Natural killer cell (primary cell): ENCODE measurements at places on chromosomes 1 and 21.

DNA sequence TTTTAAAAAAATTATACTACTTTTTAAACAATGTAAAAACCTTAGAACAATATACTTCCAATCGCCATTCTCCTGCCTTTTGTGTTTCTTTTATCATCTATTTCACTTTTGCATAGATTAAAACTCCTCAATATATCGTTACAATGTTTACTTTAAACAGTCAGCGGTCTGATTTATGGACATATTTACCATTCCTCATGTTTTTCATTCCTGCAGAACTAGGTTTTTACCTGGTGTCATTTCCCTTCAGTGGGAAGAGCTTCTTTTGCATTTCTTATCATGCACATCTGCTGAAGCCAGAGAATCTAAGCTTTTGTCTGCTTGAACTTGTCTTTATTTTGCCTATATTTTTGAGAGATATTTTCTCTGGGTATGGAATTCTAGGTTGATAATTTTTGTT lies 277.4 kb upstream of the PLXNA2 start:
- no peaks in the 10 kb centered on the region for H3K27me3 ChIP-seq
- DNase-seq: no peak
- no peak overlapping the region for H3K4me3 ChIP-seq
- no peaks in the 10 kb centered on the region for H3K4me1 ChIP-seq
- H3K27ac ChIP-seq: no peak overlapping the region

DNA sequence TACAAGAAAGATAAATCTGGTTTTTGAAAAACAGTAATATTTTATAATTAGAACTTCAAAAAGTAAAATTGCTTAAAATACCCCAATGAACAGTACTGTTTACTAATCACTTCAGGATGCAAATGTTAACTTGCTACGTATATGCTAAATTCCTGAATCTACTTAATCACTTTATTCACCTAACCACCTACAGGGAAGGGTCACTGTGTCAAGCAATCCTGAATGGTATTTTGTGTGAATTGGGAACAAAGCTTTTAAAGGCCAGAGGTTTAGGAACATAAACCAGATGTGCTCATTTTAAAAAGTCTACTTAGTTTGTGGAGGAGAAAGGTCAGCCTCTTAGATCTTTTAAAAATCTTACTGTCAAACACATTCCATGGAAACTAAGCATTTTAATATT lies 1143.0 kb upstream of the ADGRL2 start:
- DNase-seq: no peak
- H3K36me3 ChIP-seq: no peaks in the 10 kb centered on the region
- no peak overlapping the region for H3K4me3 ChIP-seq
- no peak overlapping the region for H3K27ac ChIP-seq
- H3K27me3 ChIP-seq: no peaks in the 10 kb centered on the region

DNA sequence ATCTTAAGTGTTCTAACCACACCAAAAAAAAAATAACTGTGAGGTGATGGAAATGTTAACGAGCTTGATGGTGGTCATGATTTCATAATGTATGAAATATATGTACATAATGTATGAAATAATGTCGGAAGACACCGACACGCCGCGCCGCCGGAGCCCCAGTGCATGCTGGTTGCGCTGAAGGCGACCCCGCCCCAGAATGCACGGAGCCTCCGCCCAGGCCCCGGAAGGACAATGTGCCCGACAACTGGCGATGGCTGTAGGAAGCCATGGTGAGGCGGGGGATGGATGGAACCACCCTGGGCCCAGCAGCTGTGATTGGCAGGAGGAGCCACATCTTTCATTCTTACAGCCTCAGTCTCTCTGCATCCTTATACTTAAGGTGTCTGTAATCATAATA lies 7.4 kb downstream of the OR2T10 start:
- no peak overlapping the region for H3K27ac ChIP-seq
- H3K4me3 ChIP-seq: no peak overlapping the region
- H3K4me1 ChIP-seq: no peaks in the 10 kb centered on the region
- no peaks in the 10 kb centered on the region for H3K27me3 ChIP-seq

DNA sequence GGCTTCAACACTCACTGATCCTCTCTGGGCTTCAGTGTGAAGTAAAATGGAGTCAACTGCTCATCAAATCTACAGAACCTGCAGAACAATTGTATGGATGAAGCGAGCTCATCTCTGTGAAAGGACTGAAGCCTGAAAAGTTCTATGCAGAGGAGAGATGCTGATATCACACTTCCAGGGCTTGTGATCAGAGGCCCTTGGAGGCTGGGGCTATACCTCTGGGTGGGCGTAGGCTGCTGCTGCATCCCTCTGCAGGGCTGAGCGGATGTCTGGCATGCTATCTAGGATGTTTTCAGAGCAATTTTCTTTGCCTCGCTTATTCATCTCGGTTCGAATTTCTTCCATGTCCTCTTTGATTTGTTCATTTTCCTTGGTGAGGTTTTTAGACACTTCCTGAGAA lies 17.6 kb downstream of the OLFML2B start:
- no peak overlapping the region for H3K27ac ChIP-seq
- no peaks in the 10 kb centered on the region for H3K4me1 ChIP-seq
- DNase-seq: no peak
- no peak overlapping the region for H3K4me3 ChIP-seq

DNA sequence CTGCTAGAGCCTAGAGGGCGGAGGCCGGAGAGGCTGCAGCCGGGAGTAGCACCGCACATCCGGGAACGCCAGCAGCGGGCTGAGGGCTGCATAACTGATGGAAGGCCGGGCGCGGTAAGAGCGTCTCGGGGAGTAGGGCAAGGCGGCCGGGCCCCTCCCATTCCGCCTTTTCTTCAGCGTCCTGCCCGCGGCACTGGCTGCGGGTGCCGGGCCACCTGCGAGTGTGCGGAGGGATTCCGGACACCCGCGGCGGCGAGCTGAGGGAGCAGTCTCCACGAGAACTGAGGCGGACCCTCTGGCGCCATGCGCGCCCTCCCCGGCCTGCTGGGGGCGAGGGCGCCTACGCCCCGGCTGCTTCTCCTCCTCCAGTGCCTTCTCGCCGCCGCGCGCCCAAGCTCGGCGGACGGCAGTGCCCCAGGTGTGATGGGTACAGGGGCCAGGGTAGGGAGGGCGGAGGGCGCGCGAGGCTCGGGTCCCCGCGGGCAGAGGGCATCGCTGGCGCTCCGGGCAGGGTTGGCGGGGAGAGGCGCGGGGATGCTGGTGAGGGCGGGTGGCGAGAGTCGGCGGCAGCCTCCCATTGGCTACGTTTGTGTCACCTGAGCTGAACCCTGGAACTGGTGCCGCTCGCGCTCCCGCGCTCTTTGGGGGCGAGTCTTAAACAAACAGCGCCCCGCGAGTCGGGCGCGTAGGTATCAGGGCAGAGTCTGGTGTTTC lies 334.4 kb downstream of the SRGAP2C start:
- no peaks in the 10 kb centered on the region for H3K27me3 ChIP-seq
- H3K4me3 ChIP-seq: peak overlapping the region; percentile 39
- H3K4me1 ChIP-seq: peaks cover 14% of the 10 kb centered on the region
- H3K27ac ChIP-seq: peak overlapping the region; percentile 51
- H3K36me3 ChIP-seq: no peaks in the 10 kb centered on the region

- H3K4me3 ChIP-seq: peak overlapping the region; percentile 87
- peaks cover 3% of the 10 kb centered on the region for H3K36me3 ChIP-seq
- H3K4me1 ChIP-seq: peaks cover 12% of the 10 kb centered on the region
- no peaks in the 10 kb centered on the region for H3K27me3 ChIP-seq
- no peak for DNase-seq
These were observed 1.2 kb downstream of the PKN2 start for GRCh38 chr1:88685259-88685620.

DNA sequence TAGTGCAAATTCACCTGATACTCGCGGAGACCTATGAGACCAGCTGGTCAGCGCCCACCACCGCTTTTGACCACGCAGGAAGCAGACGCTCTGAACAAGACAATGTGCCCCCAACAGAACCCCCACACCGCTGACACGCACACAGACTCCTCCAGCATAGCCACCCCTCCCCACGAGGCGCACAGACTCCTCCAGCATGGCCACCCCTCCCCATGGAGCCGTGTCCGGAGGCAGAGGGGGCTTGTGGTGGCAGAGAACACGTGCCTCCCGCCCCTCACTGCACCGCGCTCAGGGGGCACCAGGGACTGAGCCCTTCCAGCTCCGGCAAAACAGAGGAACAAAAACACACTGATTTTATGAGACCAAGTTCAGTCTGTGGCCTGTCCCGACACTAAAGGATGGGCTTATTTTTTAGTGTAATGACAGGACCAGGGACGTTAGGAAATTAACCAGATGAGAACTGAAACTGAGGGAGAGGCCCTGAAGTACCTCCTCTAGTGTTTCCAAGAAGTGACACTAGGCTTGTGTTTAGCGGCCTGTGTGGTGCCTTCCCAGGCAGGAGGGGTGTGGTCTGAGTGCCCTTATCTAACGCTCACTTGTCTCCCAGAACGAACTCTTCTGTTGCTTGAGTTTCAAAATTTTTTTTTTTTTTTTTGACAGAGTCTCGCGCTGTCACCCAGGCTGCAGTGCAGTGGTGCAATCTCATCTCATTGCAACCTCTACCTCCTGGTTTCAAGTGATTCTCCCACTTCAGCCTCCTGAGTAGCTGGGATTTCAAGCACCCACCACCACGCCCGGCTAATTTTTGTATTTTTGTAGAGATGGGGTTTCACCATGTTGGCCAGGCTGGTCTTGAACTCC lies 10.0 kb upstream of the AGPAT3 start:
- peak; percentile 19 for DNase-seq
- H3K27ac ChIP-seq: peak overlapping the region; percentile 18
- no peak overlapping the region for H3K4me3 ChIP-seq
- H3K27me3 ChIP-seq: no peaks in the 10 kb centered on the region
- no peaks in the 10 kb centered on the region for H3K36me3 ChIP-seq

GRCh38 chr1:24960071-24960801 lies 30.2 kb upstream of the RUNX3 start:
- H3K27me3 ChIP-seq: no peaks in the 10 kb centered on the region
- peaks cover 92% of the 10 kb centered on the region for H3K4me1 ChIP-seq
- H3K36me3 ChIP-seq: no peaks in the 10 kb centered on the region
- H3K4me3 ChIP-seq: no peak overlapping the region
- DNase-seq: no peak
- H3K27ac ChIP-seq: no peak overlapping the region

GRCh38 chr1:40197656-40198055 lies 36.5 kb downstream of the RLF start:
- no peaks in the 10 kb centered on the region for H3K4me1 ChIP-seq
- DNase-seq: no peak
- H3K27me3 ChIP-seq: no peaks in the 10 kb centered on the region
- no peak overlapping the region for H3K4me3 ChIP-seq
- peaks cover 31% of the 10 kb centered on the region for H3K36me3 ChIP-seq
- no peak overlapping the region for H3K27ac ChIP-seq

- no peak overlapping the region for H3K27ac ChIP-seq
- H3K4me3 ChIP-seq: no peak overlapping the region
- DNase-seq: no peak
- H3K4me1 ChIP-seq: peaks cover 14% of the 10 kb centered on the region
These were observed 19.0 kb downstream of the MRPS6 start for GRCh38 chr21:34092262-34092921.

DNA sequence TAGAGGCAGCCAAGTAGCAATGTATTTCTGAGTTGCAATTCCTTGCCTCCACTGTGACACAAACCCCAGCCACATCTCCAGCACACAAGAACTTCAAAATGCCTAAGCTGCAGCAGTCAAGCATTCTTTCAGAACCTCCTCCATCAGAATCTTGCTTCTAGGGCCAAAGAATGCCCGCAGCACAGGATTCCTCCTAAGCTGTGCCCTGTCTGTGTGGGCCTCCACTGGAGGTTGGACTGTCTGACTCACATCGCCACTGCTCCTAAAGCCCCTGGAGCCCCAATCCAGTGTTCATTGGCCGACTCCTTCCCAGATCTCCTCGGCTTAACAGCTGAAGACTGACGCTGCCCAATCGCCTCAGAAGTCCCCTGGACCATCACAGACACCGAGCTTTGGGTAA lies 43.2 kb upstream of the SERTAD4 start:
- no peak overlapping the region for H3K4me3 ChIP-seq
- H3K27me3 ChIP-seq: no peaks in the 10 kb centered on the region
- no peak for DNase-seq
- H3K4me1 ChIP-seq: no peaks in the 10 kb centered on the region
- no peak overlapping the region for H3K27ac ChIP-seq

- no peak within 1 kb of the TSS for H3K27ac ChIP-seq
- peaks cover 8% of the 10 kb centered on the region for H3K27me3 ChIP-seq
- peaks cover 22% of the 10 kb centered on the region for H3K4me1 ChIP-seq
- no peaks in the 10 kb centered on the region for H3K36me3 ChIP-seq
- H3K4me3 ChIP-seq: peak within 1 kb of the TSS; percentile 53
These were observed at the start of gene APP for GRCh38 chr21:26170471-26171257. TSS of gene APP (minus strand) at chr21:26170770. CDS start at chr21:26170620, 150 bp downstream.

- H3K36me3 ChIP-seq: no peaks in the 10 kb centered on the region
- no peak overlapping the region for H3K4me3 ChIP-seq
- no peak overlapping the region for H3K27ac ChIP-seq
- no peaks in the 10 kb centered on the region for H3K27me3 ChIP-seq
- no peak for DNase-seq
These were observed 31.6 kb upstream of the UBE2U start for GRCh38 chr1:64171797-64172281.

- H3K27me3 ChIP-seq: no peaks in the 10 kb centered on the region
- H3K4me3 ChIP-seq: no peak overlapping the region
- H3K27ac ChIP-seq: no peak overlapping the region
- H3K4me1 ChIP-seq: no peaks in the 10 kb centered on the region
- DNase-seq: no peak
These were observed 91.8 kb downstream of the KCNN3 start for GRCh38 chr1:154778275-154778674.
